ENCODE measurements at places on chromosomes 12 and 14.

GRCh38 chr12:3775385-3776035, 22.6 kb upstream of the CRACR2A start:
- no peak for DNase-seq

DNA sequence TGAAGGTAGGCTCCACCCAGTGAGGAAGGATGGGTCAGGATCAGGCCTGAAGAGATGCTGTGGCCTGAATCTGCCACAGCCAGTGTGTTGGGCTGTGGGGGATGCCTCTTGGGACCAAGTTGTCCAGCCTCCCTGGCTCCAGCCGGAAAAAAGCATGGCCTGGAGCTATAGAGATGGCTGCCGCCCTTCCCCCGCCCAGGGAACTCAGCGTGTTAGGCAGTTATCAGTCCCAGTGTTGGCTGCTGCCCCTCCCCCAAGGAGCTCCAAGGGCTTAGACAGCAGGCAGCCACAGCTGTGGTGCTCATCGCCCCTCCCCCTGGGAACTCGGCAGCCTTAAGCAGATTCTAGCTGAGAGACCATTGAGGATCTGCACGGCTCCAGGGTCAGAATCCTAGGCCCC, 158.0 kb downstream of the CAPZA3 start:
- DNase-seq, result peak; percentile 2

DNA sequence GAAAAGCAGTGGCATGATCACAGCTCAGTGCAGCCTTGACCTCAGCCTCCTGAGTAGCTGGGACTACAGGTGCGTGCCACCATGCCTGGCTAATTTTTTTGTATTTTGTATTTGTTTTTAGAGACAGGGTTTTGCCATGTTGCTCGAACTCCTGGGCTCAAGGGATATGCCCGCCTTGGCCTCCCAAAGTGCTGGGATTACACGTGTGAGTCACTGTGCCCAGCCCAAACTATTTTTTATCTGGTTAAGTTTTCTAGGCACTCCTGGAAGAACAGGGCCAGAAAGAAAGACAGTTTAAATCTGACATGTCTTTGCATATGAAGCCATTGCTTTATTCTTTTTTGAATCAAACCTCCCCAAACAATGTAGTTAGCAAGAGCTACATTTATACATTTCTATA, 27.5 kb upstream of the PTGR2 start:
- DNase-seq, result no peak

DNA sequence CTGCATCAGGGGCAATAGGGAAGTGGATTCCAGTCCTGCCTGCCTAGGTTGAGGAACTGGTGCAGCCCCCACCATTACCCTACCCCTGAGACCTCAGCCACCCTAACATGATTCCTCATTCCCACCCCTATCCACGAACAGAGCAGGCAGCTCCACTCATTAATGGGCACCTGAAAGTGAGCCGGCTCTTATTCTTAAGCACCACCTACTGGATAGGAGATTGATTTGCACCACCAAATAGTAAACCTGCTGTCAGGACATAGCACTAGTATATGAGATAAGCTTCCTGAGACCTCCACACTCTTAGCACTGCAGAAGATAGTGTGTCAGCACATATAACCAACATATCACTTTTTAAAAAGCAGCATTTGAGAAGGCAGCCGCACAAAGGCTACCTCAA, 573.2 kb downstream of the SOX5 start:
- DNase-seq, result no peak

DNA sequence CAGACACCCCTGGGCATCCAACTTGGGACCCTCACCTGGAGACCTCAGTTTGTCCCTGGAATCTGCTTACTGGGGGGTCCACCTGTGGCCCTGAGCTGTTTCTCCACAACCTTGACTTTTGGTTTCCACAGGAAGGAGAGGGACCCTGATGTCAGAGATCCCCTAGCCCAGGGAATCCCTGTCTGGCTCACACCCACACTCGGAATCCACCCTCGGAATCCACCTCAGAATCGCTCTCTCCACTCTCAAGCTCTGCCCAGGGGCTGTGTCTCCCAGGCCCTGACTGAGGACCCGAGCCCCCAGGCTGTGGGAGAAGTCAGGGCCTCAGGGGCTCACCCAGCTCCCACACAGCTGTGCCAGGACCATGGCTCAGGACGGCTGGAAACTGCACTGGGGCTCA, 17.4 kb downstream of the LTBP2 start:
- no peak for DNase-seq

GRCh38 chr14:103697603-103698379, 17.5 kb downstream of the XRCC3 start:
- no peak for DNase-seq

DNA sequence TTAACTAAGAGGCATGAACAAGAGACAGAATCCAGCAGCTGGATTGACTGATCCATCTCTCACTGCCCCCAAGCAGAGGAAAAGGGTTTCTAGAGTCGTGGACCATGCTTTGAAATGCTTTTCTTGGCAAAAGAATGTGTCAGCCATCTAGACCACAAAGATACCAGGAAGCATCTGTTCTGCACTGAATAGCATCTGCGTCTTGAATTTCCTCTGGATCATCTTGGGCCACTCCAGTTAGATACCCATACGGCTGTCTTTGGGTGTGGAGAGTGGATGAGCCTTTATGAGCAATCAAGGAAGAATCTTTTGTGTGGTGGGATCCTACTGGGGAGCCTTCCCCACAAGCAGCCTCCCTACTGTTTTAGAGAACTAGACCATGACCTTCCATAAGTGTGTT, 16.0 kb upstream of the RFX4 start:
- no peak for DNase-seq

GRCh38 chr14:78088916-78089315, 81.3 kb upstream of the NRXN3 start:
- no peak for DNase-seq

- DNase-seq, result no peak
Measured at GRCh38 chr12:14362352-14362751, 3.1 kb upstream of the ATF7IP start.

DNA sequence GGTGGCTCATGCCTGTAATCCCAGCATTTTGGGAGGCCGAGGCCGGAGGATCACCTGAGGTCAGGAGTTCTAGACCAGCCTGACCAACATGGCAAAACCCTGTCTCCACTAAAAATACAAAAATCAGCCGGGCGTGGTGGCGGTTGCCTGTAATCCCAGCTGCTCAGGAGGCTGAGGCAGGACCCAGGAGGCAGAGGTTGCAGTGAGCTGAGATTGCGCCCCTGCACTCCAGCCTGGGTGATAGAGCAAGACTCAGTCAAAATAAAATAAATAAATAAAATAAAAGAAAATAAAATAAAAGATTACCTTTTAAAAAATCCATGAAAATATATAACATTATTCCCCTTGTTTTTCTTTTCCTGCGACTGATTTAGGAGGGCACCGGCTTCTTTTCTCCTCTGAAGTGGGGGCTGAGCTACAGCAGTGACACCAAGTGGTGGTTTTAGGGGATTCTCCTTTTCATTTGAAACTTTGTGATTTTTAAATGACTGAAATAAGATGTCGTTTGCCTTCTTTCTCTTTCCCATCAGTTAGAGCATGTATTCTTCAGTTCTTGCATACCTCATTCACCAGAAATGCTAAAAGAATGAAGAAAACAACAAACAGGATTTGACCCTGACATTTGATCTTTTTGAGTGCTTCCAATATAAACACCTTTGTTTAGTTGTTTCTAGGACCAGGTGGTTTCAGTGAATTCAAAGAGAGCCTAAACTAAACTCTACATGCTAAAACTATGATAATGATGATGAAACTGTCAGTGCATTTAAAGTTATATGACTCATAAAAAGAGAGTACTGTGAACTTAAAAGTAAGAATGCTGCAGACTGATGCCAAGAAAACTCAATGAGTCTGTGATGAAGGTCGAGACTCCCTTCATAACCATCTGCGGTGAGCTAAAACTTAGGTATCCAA, 22.6 kb upstream of the PKP2 start:
- DNase-seq, result peak; percentile 18

- no peak for DNase-seq
Measured at GRCh38 chr14:38233218-38233617, 22.7 kb downstream of the CLEC14A start.

DNA sequence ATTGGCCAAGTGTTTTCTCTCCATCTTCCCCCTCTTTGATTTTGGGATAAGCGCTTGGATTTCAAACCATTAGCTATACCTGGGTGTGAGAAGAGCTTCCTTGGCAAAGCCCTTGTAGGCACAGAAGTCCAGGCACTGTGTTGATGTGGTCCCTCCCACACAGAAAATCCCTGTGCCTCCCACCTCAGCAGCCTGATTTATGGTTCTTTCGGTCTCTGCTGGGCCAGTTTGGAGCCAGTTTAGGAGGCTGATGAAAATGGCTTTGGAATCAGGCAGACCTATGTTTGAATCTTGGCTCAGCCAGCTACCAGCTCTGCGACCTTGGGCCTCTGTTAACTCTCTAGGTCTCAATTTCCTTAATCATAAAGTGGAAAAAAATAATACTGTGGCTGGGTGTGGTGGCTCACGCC, 9.6 kb upstream of the IFT81 start:
- DNase-seq, result no peak

GRCh38 chr12:105399428-105400081, 69.1 kb downstream of the C12orf75 start:
- DNase-seq, result no peak

- peak; percentile 90 for DNase-seq
Measured at GRCh38 chr12:24997970-24998582, 49.2 kb upstream of the BCAT1 start.

Data from EH (cell line).